ENCODE measurements at places on chromosomes 6 and 20. TPM values are rescaled to one million over a fixed set of nuclear protein-coding genes. Genes with fewer than 3 reads are reported as not detected.
A peak's percentile ranks its signal among the peaks of the same experiment; 100 is the strongest.

GRCh38 chr6:90296341-90297114 is at the start of gene BACH2:
Gene BACH2, minus strand, starts transcription at chr6:90296843. Its CDS starts 287,999 bp downstream, at chr6:90008844.
- H3K4me1 ChIP-seq = no peaks in the 10 kb centered on the region
- H3K36me3 ChIP-seq = no peaks in the 10 kb centered on the region
- DNase-seq = peak; percentile 96

DNA sequence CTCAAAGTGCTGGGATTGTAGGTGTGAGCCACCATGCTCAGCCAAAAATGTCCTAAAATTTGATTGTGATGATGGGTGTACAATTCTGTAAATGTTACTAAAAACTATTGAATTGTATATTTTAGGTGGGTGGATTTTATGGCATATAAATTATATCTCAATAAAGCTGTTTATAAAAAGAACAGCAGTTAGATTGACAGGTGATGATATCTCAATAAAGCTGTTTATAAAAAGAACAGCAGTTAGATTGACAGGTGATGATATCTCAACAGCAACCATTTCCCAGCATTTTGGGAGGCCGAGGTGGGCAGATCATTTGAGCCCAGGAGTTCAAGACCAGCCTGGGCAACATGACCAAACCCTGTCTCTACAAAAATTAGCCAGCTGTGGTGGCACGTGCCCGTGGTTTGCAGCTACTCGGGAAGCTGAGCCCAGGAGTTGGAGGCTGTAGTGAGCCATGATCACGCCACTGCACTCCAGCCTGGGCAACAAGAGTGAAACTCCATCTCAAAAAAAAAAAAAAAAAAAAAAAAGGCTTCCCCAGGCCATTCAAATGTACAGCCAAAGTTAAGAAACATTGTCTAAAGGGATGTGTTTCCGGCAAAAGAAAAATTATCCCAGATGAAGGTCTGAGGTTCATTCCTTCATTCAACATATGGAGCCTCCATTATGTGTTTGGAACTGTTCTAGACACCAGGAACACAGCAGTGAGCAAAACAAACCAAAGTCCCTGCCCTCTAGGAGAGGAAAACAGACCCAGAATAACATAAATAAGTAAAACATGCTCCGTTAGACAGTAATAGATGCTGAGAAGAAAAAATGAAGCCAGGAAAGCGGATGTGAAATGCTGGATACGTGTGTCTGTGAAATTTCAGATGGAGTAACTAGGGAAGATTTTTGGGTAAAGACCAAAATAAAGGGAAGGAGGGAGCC is 1.6 kb upstream of the RBCK1 start:
- peak; percentile 68 for DNase-seq
- peak overlapping the region; percentile 98 for H3K27ac ChIP-seq
- H3K27me3 ChIP-seq = no peaks in the 10 kb centered on the region

GRCh38 chr6:3291987-3292386 is 33.2 kb downstream of the PSMG4 start:
- H3K4me3 ChIP-seq = no peak overlapping the region
- H3K27ac ChIP-seq = no peak overlapping the region
- H3K27me3 ChIP-seq = no peaks in the 10 kb centered on the region
- peak; percentile 44 for DNase-seq

CTAGE9 gene
- not detected for total RNA-seq

PCK1 gene
- total RNA-seq = 0.52 TPM

RPN2 gene
- total RNA-seq = 131 TPM

CAPN11 gene
- 0.26 TPM for total RNA-seq

SIGLEC1 gene
- total RNA-seq = 50.2 TPM

- no peaks in the 10 kb centered on the region for H3K36me3 ChIP-seq
- DNase-seq = no peak
- no peaks in the 10 kb centered on the region for H3K4me1 ChIP-seq
- H3K4me3 ChIP-seq = no peak overlapping the region
- H3K27me3 ChIP-seq = no peaks in the 10 kb centered on the region
- H3K27ac ChIP-seq = no peak overlapping the region
Measured at GRCh38 chr6:147159536-147160374, 44.5 kb upstream of the STXBP5 start.

IL17F gene
- not detected for total RNA-seq

- no peaks in the 10 kb centered on the region for H3K36me3 ChIP-seq
- no peak overlapping the region for H3K27ac ChIP-seq
- H3K27me3 ChIP-seq = no peaks in the 10 kb centered on the region
- DNase-seq = no peak
Measured at GRCh38 chr20:49700411-49701185, 13.1 kb downstream of the B4GALT5 start.

OR2B6 gene
- total RNA-seq = not detected

- no peaks in the 10 kb centered on the region for H3K4me1 ChIP-seq
- H3K27me3 ChIP-seq = no peaks in the 10 kb centered on the region
- no peaks in the 10 kb centered on the region for H3K36me3 ChIP-seq
- H3K4me3 ChIP-seq = no peak overlapping the region
- DNase-seq = no peak
Measured at GRCh38 chr20:8621001-8621400, 447.9 kb upstream of the PLCB4 start.

DNA sequence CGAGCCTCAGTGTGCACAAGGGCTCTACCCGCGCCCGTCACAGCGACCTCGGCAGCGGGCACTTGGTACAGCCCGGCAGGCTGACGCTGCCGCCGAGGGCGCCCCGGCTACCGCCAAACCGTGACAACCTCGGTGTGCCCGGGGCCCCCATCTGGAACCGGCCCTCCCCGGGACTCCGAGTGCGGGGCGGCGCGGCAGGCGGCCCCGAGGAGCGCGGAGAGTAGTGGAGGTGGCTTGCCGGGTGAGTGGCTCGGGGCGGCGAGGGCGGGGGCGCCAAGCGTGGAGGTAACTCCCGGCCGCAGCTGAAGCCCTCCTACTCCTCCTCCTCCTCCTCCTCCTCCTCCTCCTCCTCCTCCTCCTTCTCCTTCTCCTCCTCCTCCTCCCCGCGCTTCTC is at the start of gene ISM1:
TSS of gene ISM1 (plus strand) at position 371 of the 394 bp plus-strand sequence. CDS start 503 bp downstream, outside the sequence.
- peaks cover 27% of the 10 kb centered on the region for H3K4me1 ChIP-seq
- H3K27ac ChIP-seq = no peak within 1 kb of the TSS
- peak; percentile 69 for DNase-seq
- peak within 1 kb of the TSS; percentile 72 for H3K4me3 ChIP-seq
- H3K27me3 ChIP-seq = no peaks in the 10 kb centered on the region

ASIP gene
- total RNA-seq = not detected

RSPO3 gene
- not detected for total RNA-seq

DNA sequence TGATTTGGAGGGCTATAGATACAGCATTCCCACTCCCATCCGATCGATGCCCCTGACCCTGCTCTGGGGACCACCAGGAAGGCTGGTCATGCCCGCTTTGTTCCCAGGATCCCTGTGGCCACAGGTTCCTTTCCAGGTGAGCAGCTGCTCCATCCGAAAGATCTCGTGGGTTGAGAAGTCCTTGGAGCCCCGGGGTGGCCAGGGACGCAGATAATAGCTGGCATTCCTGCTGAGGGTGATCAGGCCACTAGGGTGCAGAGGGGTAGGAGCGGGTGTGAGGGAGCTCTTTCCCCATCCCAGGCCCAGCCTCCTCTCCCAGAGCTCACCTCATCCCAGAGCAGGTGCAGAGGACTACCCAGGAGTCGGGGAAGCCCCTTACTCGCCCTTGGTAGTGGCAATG is 7.4 kb downstream of the ADAM33 start:
- no peak for DNase-seq
- H3K4me3 ChIP-seq = no peak overlapping the region
- H3K4me1 ChIP-seq = peaks cover 33% of the 10 kb centered on the region
- no peak overlapping the region for H3K27ac ChIP-seq

- H3K4me3 ChIP-seq = no peak overlapping the region
- H3K36me3 ChIP-seq = no peaks in the 10 kb centered on the region
- no peak for DNase-seq
- H3K27ac ChIP-seq = no peak overlapping the region
- no peaks in the 10 kb centered on the region for H3K4me1 ChIP-seq
Measured at GRCh38 chr6:23371132-23371915, 754.7 kb upstream of the NRSN1 start.

PNPLA1 gene
- total RNA-seq = 0.73 TPM

ANKEF1 gene
- total RNA-seq = 2.0 TPM

GRCh38 chr20:50138479-50139393 is 14.8 kb downstream of the PEDS1 start:
- H3K36me3 ChIP-seq = peaks cover 21% of the 10 kb centered on the region
- peaks cover 48% of the 10 kb centered on the region for H3K4me1 ChIP-seq
- no peaks in the 10 kb centered on the region for H3K27me3 ChIP-seq
- H3K4me3 ChIP-seq = no peak overlapping the region

- no peak overlapping the region for H3K27ac ChIP-seq
- no peaks in the 10 kb centered on the region for H3K27me3 ChIP-seq
- H3K4me1 ChIP-seq = no peaks in the 10 kb centered on the region
- peak; percentile 29 for DNase-seq
- no peak overlapping the region for H3K4me3 ChIP-seq
Measured at GRCh38 chr6:41602422-41602743, 35.9 kb upstream of the MDFI start.

- H3K27me3 ChIP-seq = no peaks in the 10 kb centered on the region
- DNase-seq = no peak
- no peak overlapping the region for H3K27ac ChIP-seq
- no peaks in the 10 kb centered on the region for H3K4me1 ChIP-seq
Measured at GRCh38 chr6:1747003-1747402, 137.3 kb downstream of the FOXC1 start.

BTNL2 gene
- total RNA-seq = not detected

GRCh38 chr20:10611357-10611756 is 62.4 kb downstream of the JAG1 start:
- H3K4me3 ChIP-seq = no peak overlapping the region
- no peaks in the 10 kb centered on the region for H3K27me3 ChIP-seq
- H3K4me1 ChIP-seq = no peaks in the 10 kb centered on the region
- no peak overlapping the region for H3K27ac ChIP-seq

RHAG gene
- total RNA-seq = 4.9 TPM

- peak overlapping the region; percentile 88 for H3K27ac ChIP-seq
- H3K27me3 ChIP-seq = no peaks in the 10 kb centered on the region
- H3K4me3 ChIP-seq = no peak overlapping the region
- no peaks in the 10 kb centered on the region for H3K36me3 ChIP-seq
Measured at GRCh38 chr6:16712255-16712930, 48.9 kb downstream of the ATXN1 start.

GRCh38 chr6:14620522-14620921 is 502.9 kb downstream of the CD83 start:
- no peaks in the 10 kb centered on the region for H3K36me3 ChIP-seq
- peaks cover 19% of the 10 kb centered on the region for H3K4me1 ChIP-seq

DNA sequence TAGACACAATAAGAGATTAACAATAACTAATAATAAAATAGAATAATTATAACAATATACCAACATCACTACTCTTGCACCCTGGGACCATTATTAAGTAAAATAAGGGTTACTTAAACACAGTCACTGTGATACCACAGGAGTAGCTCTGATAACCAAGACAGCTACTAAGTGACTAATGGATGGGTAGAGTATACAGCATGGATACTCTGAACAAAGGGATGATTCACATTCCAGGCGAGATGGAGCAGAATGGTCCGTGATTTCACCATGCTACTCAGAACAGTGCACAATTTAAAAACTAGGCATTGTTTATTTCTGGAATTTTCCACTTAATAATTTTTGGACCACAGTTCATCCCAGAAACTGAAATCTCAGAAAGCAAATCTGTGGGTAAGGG is 80.0 kb upstream of the FUT9 start:
- no peak overlapping the region for H3K4me3 ChIP-seq
- no peak overlapping the region for H3K27ac ChIP-seq
- H3K27me3 ChIP-seq = no peaks in the 10 kb centered on the region
- H3K4me1 ChIP-seq = no peaks in the 10 kb centered on the region
- DNase-seq = no peak

GRCh38 chr20:22490287-22491193 is 93.8 kb downstream of the FOXA2 start:
- no peaks in the 10 kb centered on the region for H3K27me3 ChIP-seq
- DNase-seq = no peak
- H3K4me1 ChIP-seq = no peaks in the 10 kb centered on the region
- H3K36me3 ChIP-seq = no peaks in the 10 kb centered on the region

SEL1L2 gene
- not detected for total RNA-seq

- H3K4me3 ChIP-seq = no peak overlapping the region
- H3K27me3 ChIP-seq = no peaks in the 10 kb centered on the region
- H3K27ac ChIP-seq = no peak overlapping the region
- no peak for DNase-seq
- H3K36me3 ChIP-seq = no peaks in the 10 kb centered on the region
Measured at GRCh38 chr20:37360391-37361115, 14.6 kb downstream of the SRC start.

DEFB132 gene
- total RNA-seq = not detected

DNA sequence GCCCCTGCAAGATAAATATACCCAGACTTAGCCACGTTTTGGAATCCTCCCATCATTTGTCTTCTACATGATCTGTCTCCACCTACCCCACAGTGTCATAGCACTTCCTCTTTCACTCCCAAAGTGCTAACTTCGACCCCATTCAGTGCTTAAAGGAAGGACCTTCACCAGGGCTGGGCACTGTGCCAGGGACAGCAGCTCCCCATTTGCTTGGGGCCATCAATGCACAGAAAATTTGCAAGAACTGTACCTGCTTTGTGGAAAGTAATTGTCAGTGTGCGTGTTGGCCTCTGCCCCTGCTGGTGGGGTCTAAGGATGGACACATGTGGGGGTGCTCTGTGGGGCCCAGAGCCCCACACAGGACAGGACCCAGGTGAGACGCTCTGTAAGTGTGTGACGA is 5.2 kb upstream of the BPIFA2 start:
- no peak for DNase-seq
- no peak overlapping the region for H3K4me3 ChIP-seq
- H3K27ac ChIP-seq = no peak overlapping the region
- H3K4me1 ChIP-seq = no peaks in the 10 kb centered on the region
- no peaks in the 10 kb centered on the region for H3K36me3 ChIP-seq

PRPF6 gene
- 61.6 TPM for total RNA-seq

CCN6 gene
- not detected for total RNA-seq

CLPSL2 gene
- not detected for total RNA-seq

GRCh38 chr6:113651920-113652319 is 205.2 kb upstream of the MARCKS start:
- H3K36me3 ChIP-seq = no peaks in the 10 kb centered on the region
- no peak overlapping the region for H3K4me3 ChIP-seq
- H3K4me1 ChIP-seq = peaks cover 25% of the 10 kb centered on the region
- DNase-seq = no peak

GABRR1 gene
- not detected for total RNA-seq

DNA sequence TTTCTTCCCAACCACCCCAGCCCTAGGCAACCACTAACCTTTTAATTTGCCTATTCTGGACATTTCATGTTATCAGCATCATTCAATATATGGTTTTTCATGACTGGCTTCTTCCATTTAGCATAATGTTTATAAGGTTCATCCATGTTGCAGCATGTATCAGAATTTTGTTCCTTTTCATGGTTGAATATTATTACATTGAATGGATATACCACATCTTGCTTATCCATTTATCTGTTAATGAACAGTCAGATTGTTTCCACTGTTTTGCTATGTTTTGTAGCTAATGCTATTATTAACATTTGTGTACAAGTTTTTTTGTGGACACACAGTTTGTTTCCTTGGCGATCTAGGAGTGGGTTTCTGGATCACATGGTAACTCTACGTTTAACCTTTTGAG is 3.0 kb upstream of the DNAAF9 start:
- no peaks in the 10 kb centered on the region for H3K27me3 ChIP-seq
- DNase-seq = no peak
- H3K4me3 ChIP-seq = no peak overlapping the region
- no peak overlapping the region for H3K27ac ChIP-seq

- H3K27me3 ChIP-seq = no peaks in the 10 kb centered on the region
- no peak overlapping the region for H3K4me3 ChIP-seq
- H3K36me3 ChIP-seq = peaks cover 88% of the 10 kb centered on the region
- H3K27ac ChIP-seq = no peak overlapping the region
- no peak for DNase-seq
Measured at GRCh38 chr6:143802833-143803565, 40.1 kb upstream of the LTV1 start.

- no peak overlapping the region for H3K27ac ChIP-seq
- no peaks in the 10 kb centered on the region for H3K4me1 ChIP-seq
- no peaks in the 10 kb centered on the region for H3K27me3 ChIP-seq
- no peaks in the 10 kb centered on the region for H3K36me3 ChIP-seq
- H3K4me3 ChIP-seq = no peak overlapping the region
Measured at GRCh38 chr6:117188627-117189201, 76.6 kb upstream of the VGLL2 start.

Data from spleen (tissue), 13 donors.